ENCODE measurements at places on chromosomes 5 and 9.

DNA sequence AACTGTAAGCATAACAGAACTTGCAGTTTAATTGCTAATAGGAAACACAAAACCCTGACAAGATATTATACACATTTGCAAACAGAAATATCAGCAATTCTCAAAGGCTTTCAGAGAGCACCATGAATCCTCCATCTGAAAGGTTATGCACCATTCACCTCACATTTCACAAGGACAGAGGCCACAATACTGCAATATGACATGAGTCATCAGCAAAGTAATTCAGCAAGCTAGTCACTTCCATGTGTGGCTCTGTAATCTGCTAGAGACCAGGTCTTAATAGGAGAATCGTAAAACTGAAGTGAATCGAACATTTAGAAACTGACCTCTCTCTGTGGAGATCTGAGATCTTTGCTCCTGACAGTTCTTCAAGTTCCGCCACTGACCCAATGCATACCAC lies 28.3 kb downstream of the IARS1 start:
- H3K4me3 ChIP-seq = no peak overlapping the region
- peaks cover 76% of the 10 kb centered on the region for H3K36me3 ChIP-seq
- H3K4me1 ChIP-seq = no peaks in the 10 kb centered on the region
- DNase-seq = no peak
- no peaks in the 10 kb centered on the region for H3K27me3 ChIP-seq

- H3K36me3 ChIP-seq = no peaks in the 10 kb centered on the region
- no peak overlapping the region for H3K27ac ChIP-seq
- H3K4me1 ChIP-seq = no peaks in the 10 kb centered on the region
- no peak for DNase-seq
- no peak overlapping the region for H3K4me3 ChIP-seq
- H3K27me3 ChIP-seq = no peaks in the 10 kb centered on the region
Measured at GRCh38 chr5:57626703-57627102, 144.1 kb upstream of the ACTBL2 start.

DNA sequence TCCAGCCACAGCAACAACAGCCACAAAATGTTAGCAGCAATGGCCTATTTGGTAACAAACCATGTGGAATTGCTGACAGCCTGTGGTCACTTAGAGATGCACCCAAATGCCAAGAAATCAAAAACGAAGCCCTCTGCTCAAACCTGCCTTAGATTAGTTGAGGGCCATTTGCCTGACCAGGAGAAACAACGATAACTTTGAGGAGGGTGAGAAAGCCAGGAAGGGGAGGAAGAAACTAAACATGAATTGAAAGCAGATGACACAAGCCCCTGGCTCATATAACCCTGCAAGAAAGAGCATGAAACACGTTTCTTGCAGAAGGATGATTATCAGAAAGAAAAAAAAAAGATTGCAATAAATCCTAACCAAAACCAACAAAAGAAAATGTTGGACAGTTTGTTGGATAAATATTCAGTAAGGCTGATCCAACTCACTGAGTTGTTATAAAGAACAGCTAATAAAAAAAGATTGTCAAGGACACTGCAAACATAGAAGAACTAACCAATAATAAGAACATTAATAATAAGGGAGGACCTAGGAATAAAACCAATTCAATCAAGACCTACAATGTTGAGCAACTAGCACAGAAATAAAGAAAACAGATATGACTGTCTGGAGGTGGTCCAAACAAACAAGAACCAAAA lies 140.5 kb upstream of the SLC30A5 start:
- no peak overlapping the region for H3K4me3 ChIP-seq
- H3K27ac ChIP-seq = no peak overlapping the region
- peaks cover 23% of the 10 kb centered on the region for H3K4me1 ChIP-seq
- DNase-seq = no peak
- H3K36me3 ChIP-seq = no peaks in the 10 kb centered on the region
- no peaks in the 10 kb centered on the region for H3K27me3 ChIP-seq

DNA sequence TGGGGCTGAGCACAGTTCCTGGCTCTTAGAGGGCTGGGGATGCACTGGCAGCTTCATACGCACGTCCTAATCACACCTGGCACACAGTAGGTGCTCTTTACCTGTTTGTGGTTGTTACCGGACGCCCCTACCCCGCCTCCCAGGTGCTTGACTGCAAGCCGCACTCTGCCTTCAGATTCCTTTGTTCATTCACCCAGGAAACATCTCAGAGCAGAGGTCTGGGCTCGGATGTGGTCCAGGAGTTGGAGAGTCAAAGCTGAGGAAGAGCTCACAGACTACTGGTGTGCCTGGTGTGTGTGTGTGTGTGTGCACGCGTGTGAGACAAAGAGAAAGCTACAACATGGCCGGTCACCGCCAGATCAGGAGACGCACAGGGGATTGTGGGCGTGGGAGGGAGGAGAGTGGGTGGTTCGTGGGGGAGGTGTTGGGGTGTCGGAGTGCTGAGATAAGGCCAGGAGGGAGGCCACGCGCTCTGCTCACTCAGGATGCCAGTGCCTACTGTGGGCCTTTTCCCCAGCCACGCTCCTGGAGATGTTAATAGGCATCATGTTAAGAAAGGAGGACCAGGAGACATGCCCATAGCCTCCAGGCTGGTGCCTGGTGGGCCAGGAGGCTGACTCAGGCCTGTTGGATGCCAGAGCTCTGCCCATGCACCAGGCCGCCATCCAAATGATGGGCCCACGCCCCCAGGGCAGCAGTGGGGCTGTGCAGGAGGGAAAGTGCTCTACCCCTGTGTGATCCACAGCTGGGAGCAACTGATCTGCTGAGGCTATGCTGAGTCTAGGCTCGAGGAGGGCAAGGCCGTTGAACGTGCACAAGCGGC lies 39.9 kb downstream of the CRB2 start:
- no peak for DNase-seq
- H3K27me3 ChIP-seq = no peaks in the 10 kb centered on the region
- peaks cover 4% of the 10 kb centered on the region for H3K4me1 ChIP-seq
- no peak overlapping the region for H3K27ac ChIP-seq

DNA sequence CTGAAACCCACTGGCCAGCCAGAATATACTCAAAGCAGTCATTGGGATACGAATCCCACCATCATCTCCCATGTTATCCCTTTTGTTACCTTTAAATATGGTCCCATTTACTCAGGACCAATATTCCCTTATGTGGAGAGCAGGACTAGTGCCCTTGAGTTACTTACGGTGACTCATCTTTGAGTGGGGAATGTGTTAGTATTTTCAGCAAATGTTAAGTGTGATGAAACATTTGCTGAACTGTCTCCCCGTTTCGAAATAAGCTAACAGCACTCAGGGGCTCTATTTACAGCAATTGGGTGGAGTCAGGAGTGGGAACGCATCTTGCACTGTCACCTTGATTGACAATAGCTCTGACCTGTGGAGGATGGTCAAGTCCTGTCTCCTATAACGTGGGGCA lies 67.4 kb downstream of the CTSL start:
- H3K27me3 ChIP-seq = no peaks in the 10 kb centered on the region
- no peaks in the 10 kb centered on the region for H3K36me3 ChIP-seq
- H3K4me1 ChIP-seq = no peaks in the 10 kb centered on the region
- DNase-seq = no peak

GRCh38 chr9:16031486-16031885 lies 478.6 kb downstream of the CCDC171 start:
- no peaks in the 10 kb centered on the region for H3K4me1 ChIP-seq
- no peak overlapping the region for H3K4me3 ChIP-seq
- H3K36me3 ChIP-seq = no peaks in the 10 kb centered on the region

DNA sequence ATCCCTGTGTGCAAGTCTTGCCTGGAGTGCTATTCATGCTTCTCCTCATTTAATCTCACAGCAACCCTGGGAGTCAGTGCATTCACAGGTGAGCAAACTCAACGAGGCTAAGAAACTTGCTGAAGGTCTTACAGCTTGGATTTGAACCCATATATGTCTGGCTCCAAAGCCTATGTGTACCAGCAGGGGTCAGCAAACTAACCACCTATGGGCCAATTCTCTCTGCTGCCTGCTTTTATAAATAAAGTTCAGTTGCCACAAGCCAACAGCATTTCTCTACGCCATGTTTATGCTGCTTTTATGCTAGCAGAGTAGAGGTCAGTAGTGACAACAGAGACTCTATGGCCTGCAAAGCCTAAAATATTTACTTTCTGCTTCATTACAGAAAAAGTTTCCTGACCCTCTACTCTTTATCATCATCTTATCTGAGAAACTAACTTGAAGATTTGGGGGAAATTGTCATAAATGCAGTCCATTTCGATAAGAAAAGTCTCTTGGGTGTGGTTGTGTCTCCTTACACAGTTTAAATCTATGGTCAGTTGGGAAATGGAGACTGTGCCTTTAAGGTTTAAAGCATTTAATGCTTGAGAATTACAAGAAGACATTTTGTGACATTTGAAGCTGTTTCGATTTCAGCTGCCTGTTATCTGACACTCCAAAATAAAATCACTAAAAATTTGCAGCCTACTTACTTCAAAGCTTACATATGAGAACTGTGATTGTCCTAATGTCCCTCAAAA lies 137.7 kb downstream of the PRELID2 start:
- no peak overlapping the region for H3K27ac ChIP-seq
- no peak for DNase-seq
- H3K4me1 ChIP-seq = no peaks in the 10 kb centered on the region
- no peaks in the 10 kb centered on the region for H3K36me3 ChIP-seq
- H3K27me3 ChIP-seq = no peaks in the 10 kb centered on the region

DNA sequence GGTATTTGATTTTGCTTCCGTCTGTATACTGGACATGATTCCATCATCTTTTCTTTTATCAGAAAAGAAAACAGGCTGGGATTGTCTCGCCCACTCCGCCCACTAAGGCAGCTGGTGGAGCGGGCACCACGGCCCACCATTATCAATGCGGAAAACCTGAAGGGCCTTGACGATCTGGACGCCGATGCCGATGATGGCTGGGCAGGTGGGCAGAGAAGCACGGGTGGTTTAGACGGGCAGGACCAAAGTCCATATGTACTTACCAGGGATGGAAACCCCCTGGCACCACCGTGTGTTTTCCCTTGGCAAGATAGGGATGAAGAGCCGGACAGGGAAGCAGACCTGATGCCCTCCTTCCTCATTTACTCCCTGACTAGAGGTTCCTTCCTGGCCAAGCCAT lies 53.7 kb downstream of the PRRC2B start:
- no peak overlapping the region for H3K27ac ChIP-seq
- no peak for DNase-seq
- no peak overlapping the region for H3K4me3 ChIP-seq
- peaks cover 61% of the 10 kb centered on the region for H3K36me3 ChIP-seq
- no peaks in the 10 kb centered on the region for H3K27me3 ChIP-seq

- no peaks in the 10 kb centered on the region for H3K27me3 ChIP-seq
- H3K27ac ChIP-seq = peak overlapping the region; percentile 27
- H3K4me3 ChIP-seq = no peak overlapping the region
- DNase-seq = no peak
- H3K4me1 ChIP-seq = peaks cover 85% of the 10 kb centered on the region
- no peaks in the 10 kb centered on the region for H3K36me3 ChIP-seq
Measured at GRCh38 chr9:109789556-109789955, 9.6 kb downstream of the PALM2AKAP2 start.

GRCh38 chr5:154205441-154206117 lies 15.0 kb downstream of the GALNT10 start:
- H3K27me3 ChIP-seq = no peaks in the 10 kb centered on the region
- no peaks in the 10 kb centered on the region for H3K4me1 ChIP-seq
- H3K4me3 ChIP-seq = no peak overlapping the region
- no peak for DNase-seq
- H3K27ac ChIP-seq = no peak overlapping the region
- H3K36me3 ChIP-seq = peaks cover 5% of the 10 kb centered on the region

DNA sequence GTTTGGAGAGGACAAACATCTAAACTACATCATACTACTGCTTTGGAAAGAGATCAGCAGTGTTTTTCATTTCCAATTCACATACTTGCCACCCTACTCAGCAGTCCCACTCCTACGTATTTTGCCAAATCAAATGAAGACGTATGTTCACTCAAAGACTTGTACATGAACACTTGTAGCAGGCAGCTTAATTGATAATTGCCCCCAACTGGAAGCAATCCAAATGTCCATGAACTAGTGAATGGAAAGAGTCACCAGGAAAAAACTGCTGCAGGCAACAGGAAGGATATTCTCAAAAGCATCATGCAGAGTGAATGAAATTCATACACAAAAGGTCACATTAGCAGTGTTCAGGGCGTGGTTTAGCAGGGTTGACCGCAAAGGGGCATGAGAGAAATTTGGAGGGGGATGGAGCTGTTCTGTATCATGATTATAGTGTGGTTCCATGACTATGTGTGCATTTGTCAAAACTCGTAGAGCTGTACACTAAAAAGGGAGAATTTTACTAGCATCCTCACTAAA lies 38.8 kb downstream of the PAEP start:
- no peak overlapping the region for H3K4me3 ChIP-seq
- no peak for DNase-seq
- no peaks in the 10 kb centered on the region for H3K4me1 ChIP-seq

- H3K36me3 ChIP-seq = no peaks in the 10 kb centered on the region
- DNase-seq = no peak
- H3K27me3 ChIP-seq = no peaks in the 10 kb centered on the region
- H3K4me3 ChIP-seq = peak overlapping the region; percentile 90
Measured at GRCh38 chr9:121268851-121269641, 1.1 kb downstream of the GSN start.

- peak overlapping the region; percentile 89 for H3K4me3 ChIP-seq
- H3K27ac ChIP-seq = peak overlapping the region; percentile 83
- peaks cover 42% of the 10 kb centered on the region for H3K4me1 ChIP-seq
Measured at GRCh38 chr9:109117856-109118807, 1.6 kb downstream of the TMEM245 start.

GRCh38 chr5:31095796-31096195 lies 97.7 kb upstream of the CDH6 start:
- peaks cover 15% of the 10 kb centered on the region for H3K4me1 ChIP-seq
- no peak overlapping the region for H3K27ac ChIP-seq
- H3K36me3 ChIP-seq = no peaks in the 10 kb centered on the region
- no peak for DNase-seq
- H3K27me3 ChIP-seq = no peaks in the 10 kb centered on the region

DNA sequence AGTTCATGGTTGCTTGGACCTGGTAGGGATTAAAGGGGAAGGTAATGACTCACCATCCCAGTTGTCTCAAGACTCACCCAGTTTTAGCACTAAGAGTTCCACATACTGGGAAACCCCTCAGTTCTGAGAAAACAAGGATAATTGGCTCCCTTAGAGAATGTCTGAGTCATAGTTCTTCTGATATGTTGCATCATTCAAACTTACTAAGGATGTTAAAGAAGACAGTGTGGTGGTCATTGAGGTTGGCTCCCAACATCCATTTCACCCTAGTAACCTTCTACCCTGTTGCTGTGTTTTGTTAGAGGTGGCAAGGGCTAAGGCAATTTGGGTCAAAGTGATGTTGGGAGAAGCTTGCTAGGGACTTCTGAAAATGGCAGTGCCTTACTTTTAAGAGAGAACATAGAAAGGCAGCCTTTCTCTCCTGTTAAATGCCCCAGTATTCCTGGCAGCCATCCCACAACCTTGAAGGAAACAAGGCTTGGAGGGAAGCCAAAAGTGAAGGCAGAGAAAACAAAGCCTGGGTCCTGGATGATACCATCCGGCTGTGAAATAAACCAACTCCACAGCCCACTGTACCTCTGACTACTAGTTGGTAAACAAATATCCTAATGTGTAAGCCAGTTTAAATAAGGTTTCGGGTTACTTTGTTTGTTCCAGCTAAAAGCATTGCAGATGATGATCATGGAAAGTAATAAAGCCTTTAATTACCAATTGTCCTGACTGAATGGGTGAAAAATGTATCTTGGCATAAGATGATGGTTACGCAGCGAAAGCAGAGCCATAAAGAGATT lies 80.4 kb upstream of the ADAMTSL1 start:
- H3K4me1 ChIP-seq = peaks cover 27% of the 10 kb centered on the region
- peak overlapping the region; percentile 54 for H3K27ac ChIP-seq
- no peak for DNase-seq
- H3K27me3 ChIP-seq = no peaks in the 10 kb centered on the region

Data from thoracic aorta (tissue), 2 donors.